ENCODE measurements at places on chromosomes 4 and X.

GRCh38 chr4:22733816-22734215 is 41.1 kb downstream of the GBA3 start:
- DNase-seq, result no peak

- DNase-seq, result no peak
Observed at GRCh38 chrX:134633394-134633793, 24.9 kb downstream of the PLAC1 start.

GRCh38 chr4:153781280-153781679 is 7.6 kb downstream of the SFRP2 start:
- DNase-seq, result no peak

- DNase-seq, result no peak
Observed at GRCh38 chrX:153732401-153732800, 7.7 kb downstream of the ABCD1 start.

DNA sequence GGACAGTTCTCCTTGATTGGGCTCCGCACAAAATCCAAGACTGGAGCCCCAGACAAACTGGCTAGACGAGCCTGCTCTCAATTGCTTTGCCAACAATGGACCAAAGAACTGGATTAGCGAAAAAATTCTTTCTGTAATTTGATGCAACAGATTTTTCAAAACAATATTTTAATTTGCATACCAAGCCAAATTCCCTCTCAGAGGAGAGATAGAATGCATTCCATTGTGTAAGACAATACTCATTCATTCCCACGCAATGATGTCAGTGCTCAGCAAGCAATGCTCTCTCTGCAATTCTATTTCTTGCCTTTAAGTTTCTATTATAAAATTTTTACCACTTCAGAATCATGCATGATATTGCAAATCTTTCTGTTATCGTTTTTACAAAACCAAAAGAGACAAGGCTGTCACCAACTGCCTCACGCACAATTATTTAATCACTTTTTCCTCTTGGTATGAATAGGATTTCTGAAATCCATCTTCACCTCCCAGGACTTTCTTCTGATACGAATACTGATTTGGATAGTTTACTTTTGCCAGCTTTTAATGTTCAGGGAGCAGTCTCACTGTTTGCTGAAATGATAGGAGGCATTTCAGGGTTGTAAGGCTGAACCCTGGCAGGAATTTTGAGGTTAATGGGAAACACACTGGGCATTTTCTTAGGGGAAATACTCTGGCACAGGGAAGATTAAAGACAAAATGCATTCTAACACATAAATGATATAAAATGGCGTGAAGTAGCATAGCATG is 46.1 kb upstream of the HCCS start:
- no peak for DNase-seq

- DNase-seq, result peak; percentile 62
Observed at GRCh38 chrX:131778269-131779218, 234.7 kb downstream of the OR13H1 start.

GRCh38 chr4:185587427-185588161 is 52.3 kb upstream of the PDLIM3 start:
- peak; percentile 68 for DNase-seq

GRCh38 chr4:61533140-61533539 is 333.0 kb downstream of the ADGRL3 start:
- no peak for DNase-seq

DNA sequence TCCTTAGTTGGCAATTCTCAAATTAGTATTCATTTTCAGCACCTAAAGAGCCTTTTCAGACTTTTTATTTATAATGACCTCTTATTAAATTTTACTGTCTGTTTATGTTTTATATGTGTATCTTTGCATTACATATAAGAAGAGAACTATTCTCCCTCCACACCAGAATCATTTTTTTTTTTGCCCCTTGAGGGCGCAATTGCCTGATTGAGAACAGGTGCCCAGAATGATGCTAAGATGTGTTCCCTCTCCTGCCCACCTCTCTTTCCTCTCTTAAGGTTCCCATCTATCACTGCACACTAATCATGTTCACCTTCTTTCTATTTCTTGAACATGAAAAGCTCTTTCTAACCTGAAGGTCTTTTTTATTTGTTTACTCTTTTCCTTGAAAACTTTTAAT is 44.2 kb upstream of the ADAM29 start:
- DNase-seq, result no peak

DNA sequence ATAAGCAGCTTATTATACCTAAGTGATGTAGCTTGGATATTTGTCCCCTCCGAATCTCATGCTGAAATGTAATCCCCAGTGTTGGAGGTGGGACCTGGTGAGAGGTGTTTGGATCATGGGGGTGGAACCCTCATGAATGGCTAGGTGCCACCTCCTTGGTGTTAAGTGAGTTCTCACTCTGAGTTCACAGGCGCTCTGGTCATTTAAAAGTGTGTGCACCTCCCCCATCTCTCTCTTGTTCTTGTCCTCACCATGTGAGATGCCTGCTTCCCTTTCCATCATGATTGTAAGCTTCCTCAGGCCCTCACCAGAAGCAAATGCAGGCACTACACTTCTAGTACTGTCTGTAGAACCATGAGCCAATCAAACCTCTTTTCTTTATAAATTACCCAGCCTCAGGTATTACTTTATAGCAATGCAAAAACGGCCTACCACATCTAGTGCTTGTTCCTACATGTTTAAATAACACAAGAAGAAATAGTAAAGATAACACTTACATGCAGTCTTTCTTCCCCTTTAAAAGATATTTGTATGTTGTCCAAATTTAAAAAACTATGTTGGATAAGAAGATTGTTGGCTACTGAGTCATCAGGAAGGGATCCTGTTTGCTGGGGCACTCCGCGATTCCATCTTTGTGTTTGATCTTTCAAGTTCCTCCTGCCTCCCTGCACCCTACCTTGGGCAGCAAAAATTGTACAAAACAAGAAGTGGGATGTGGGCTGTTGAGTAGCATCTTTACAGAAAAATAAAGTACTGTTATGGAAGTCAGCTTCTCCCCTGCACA is 29.7 kb downstream of the PPP1R2C start:
- no peak for DNase-seq

DNA sequence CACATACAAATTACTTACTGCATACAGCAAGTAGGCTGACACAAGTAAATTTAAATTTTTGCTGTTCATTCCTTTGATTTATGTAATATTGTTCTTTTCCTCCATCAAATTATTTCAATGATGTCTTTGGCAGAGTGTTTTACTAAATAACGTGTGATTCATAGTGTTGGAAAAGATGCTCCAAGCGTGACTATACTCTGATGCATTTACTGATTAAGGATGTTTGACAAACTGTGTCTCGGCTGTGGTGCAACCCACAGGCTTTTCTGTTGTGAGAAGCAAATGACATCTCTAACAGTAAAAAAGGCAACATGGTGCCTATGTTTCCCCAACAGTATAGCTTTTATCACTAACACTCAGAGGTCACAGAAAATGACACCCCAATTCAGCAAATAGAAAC is 540.9 kb downstream of the PPP4R3C start:
- DNase-seq, result no peak

GRCh38 chrX:116276261-116276660 is 105.7 kb downstream of the AGTR2 start:
- DNase-seq, result no peak

DNA sequence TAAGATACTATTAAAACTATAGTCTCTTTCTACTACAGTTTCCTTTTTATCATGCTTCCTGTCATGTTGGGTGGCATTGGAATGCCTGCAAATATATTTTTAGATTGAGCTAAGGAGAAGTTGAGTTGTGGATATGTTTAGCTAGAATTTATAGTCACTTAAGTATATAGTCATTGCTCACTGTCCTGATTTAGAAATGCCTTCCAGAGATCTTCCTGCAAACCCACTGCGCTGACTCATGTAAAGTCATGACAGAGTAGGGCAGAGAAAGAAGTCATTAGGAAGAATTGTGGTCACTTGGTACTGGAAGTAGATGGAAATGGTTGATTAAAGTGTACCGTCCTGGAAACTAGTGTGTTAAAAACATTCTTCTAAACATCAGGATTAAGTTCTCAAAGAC is 490.3 kb upstream of the PABPC4L start:
- no peak for DNase-seq

- DNase-seq, result no peak
Observed at GRCh38 chr4:156335721-156336120, 382.1 kb upstream of the CTSO start.

DNA sequence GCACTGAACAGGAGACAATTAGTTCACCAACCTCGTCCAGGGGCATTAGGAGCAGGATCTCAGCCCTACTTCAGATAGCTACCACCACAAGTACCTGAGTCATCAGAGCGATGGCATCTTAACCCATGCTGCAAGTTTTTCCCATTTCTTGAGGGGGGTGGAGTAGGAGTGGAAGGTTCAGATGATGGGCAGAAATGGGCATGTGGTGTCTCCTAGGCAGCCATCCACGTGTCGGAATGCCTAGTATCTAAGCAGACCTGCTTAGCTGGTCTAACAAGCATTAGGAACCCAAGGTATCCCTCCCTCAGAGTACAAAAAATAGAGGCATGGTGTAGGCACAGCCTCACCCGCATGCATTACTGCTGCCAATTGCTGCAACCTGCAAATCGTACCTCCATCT is 159.1 kb upstream of the DGKK start:
- DNase-seq, result no peak

DNA sequence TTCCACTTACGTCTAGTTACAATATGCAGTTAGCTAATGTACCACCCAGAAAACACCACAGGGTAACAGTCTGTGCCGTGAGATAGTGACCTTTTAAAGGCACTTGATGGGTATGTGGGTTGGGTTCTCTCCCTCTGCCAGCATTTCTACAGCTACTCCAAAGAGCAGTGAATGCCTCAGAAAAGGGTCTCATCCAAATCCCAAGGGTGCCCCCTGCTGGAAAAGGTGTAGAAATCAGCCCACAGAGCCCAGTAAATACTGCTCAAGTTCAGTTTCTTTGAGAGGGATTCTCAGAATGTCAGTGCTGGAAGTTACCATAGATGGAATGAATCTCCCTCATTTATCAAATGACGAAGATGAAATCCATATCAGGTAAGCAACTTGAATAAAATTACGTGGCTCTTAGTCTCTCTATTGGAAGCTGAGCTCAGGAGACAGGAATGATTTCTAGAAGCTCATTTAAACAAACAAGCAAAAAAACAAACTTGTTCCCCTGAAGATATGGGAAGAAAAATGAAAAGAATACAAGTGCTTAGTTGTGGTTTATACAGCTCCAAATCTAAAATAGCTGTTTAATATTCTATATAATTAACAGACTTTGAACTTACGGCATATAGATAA is 9.5 kb downstream of the RNF175 start:
- peak; percentile 70 for DNase-seq

DNA sequence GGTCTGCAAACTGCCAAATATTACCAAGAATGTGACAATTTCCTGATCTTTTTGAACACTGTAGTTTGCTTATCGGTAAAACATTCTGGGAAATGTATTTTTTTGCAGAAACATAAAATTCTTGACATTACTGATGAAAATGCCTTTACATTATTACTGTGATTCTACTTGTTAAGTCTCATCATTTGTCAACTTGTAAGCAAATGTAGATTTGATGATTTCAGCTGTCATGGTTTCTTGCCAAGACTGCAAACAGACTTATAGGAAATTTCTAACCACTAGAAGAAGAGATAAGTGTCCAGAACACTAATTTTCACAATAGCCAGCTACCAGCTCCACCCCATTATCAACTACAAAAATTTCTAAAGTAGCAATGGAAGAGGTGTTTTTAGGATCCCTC is 560.4 kb downstream of the STPG2 start:
- no peak for DNase-seq

DNA sequence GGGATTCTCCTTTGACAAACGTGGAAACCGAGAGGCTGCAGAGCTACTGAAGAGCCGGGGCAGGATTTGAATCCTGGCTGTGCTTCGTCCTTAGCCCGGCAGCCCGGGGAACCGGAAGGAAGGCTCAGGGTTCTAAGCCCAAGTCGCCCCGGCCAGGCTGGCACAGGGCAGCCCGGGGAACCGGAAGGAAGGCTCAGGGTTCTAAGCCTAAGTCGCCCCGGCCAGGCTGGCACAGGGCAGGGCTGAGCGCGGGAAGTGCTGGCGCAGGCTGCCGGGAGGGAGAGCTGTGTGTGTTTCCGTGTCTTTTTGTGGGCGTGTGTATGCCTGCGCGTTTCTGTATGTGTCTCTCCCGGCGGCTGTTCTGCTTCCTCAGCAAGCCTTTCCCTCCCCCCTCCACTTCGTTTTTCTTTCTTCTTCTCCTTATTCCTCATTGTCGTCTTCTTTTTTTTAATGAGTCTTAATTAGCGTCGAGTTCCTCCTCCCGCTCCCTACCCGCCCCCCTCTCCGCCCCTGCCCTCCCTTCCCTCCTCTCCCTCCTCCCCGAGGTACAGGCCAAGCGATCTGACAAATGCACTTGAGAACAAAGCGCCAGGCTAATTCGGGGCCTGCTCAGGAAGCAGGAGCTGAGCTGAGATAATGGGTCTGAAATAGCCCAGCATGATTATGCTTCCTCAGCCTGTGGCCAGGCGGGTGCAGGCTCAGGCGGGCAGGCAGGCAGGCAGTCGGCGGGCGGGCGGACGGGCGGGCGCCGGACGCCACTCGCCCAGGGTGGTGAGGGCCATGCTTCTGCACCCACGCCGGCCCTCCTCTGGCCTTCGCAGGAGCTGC is 65.9 kb downstream of the EFNB1 start:
- DNase-seq, result peak; percentile 54

DNA sequence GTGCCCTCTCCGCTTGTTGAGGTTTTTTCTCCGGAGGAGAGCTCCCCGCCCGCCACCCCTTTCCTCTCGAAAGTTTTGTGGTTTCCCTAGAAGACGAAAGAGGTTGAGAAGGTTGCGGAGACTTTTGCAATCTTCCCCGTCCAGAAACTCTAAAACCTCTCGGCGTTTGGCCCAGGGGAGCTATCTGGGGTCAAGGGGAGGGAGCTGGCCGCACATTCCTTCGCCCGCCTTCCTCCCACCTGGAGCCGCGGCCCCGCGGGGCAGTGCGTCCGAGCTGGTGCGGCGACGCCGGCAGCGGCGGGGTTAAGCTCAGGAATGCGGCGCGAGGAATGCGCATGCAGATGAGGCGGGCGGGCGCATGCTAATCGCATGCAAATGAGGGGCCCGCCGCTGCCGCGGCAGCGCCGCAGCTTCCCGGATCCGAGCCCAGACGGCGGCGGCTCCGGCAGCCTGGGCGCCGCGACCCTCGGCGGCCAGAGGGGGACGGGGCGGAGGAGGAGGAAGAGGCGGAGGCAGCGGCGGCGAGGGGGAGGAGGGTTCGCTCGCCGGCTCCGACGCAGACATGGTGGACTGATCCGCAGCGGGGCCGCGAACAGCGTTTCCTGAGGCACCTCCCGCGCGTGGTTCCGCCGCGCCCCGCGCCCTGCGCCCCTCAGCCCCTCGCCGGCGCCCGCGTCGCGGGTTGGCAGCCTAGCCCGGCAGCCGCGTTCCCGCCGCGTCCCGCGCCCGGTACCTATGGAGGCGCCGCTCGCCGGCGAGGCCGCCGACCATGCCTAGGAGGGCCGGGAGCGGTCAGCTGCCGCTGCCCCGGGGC is at the start of gene WWC2:
WWC2 (plus strand) TSS at position 535 of the 814 bp plus-strand sequence; CDS start at position 770, 235 bp downstream.
- peak; percentile 93 for DNase-seq

Measured in upper lobe of left lung (tissue), 6 donors.